ENCODE measurements at places on chromosomes 4 and X.

DNA sequence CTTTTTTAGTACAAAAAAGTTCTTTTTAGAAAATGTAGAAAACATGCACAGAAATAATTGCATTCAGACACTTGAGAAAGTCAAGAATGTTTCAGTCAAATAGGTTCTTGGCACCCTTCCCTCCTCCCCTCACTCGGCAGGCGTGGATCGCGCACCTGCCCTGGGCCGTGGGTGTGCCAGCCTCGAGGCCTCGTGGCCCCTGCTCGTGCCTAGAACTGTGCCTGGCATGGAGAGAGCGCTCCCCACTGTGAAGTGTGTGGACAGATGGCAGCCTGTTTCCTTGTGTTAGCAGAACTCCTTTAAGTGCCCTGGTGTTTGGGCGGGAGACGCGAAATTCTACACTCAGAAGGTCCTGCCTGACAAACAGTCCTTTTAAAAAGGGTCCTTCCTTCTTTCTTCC lies 14.7 kb downstream of the RGS12 start:
- no peak for DNase-seq

DNA sequence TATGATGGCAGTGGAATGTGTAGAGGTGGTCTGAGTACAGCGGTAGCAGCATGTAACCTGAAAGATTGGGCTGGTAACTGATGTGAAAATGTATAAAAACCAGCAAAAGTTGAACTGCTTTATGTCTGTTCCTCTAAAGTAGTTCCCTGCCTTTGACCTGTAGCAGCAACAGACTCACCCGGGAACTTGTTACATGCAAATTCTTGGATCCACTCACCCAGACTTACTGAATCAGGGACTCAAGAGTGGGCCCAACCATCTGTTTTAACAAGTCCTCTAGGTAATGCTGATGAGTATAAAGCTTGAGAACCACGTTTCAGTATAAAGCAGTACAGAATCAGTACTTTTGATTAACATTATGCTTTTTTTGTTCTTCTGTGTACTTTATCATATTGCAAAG lies 84.7 kb downstream of the RAP1GDS1 start:
- no peak for DNase-seq

DNA sequence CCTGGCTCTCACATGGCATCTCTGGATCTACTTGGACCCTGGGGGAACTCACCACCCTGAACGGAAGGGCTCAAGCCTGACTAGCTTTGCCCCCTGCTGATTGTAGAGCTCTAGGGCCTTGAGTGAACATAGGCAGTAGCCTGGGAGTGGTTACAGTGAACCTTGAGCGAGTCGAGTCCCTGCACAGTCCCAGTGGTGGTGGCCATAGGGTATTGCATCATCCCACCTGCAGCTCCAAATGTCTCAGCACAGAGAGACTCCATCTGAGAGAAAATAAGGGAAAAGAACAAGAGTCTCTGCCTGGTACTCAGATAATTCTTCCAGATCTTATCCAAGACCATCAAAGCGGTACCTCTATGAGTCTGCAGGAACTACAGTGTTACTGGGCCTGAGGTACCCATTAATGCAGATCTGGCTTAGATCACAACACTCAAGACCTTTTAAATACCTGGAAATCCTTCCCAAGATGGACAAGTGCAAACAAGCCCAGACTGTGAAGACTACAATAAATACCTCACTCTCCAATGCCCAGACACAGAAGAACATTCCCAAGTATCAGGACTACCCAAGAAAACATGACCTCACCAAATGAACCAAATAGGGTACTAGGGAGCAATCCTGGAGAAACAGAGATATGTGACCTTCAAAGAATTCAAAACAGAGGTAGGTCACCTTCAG lies 167.5 kb upstream of the TET2 start:
- no peak for DNase-seq

- DNase-seq = no peak
These were observed 29.9 kb downstream of the CPEB2 start for GRCh38 chr4:15031993-15032675.

DNA sequence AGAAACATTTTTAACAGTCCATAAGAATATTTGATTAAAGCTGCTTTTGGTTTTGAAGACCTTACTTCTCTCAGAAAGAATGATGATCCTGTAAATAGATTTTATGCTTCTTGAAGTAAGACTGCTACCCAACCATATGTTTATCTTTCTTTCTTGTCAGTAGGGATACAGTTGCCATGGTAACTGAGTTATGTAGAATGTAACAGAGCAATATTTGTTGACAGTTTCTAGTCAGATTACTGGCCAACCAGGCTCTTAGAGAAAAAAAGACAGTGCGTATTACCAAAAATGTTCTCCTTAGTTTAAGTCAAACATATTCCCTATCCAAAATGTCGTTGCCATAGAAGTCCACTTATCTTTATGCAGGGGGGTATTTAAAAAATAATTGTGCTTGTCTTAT lies 456.8 kb downstream of the PRR32 start:
- no peak for DNase-seq

- DNase-seq = peak; percentile 19
These were observed 841 bp downstream of the ACOT9 start for GRCh38 chrX:23742174-23742696.

- no peak for DNase-seq
These were observed 18.1 kb downstream of the SH3TC1 start for GRCh38 chr4:8217246-8217511.

DNA sequence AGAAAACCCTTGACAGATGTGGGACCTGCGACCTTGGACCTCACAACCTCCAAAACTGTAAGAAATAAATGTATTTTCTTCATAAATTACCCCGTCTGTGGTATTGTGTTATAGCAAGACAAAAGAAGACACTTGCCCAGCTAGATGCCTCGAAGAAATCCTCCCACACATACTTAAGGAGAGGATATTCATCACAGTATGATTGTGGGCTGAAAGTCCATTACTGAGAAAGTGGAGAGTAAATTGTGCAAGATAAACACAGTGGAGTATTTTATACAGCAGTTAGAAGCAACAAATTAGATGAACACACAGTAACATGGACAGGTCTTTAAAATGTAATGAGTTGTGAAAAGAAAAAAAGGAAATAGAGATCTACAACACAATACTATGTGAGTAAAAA lies 25.8 kb upstream of the PLA2G12A start:
- DNase-seq = no peak

DNA sequence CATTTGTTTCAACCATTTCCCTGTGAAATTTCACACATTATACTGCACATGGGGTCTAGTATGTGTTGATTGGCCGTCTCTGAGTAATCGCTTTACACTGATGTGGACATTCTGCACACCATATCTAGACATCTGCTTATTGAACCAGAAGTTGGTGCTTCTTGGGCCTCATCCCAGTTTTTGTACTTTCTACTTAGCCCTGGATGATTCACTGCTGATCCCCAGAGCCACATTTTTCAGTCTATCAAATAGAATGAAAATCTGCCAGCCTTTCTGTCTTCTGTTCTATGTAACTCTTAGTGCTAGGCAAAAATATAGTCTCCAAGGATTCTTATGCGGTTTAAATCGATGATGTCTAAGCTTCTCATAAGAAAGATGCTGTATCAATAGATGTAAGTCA lies 40.5 kb upstream of the RELL1 start:
- no peak for DNase-seq

DNA sequence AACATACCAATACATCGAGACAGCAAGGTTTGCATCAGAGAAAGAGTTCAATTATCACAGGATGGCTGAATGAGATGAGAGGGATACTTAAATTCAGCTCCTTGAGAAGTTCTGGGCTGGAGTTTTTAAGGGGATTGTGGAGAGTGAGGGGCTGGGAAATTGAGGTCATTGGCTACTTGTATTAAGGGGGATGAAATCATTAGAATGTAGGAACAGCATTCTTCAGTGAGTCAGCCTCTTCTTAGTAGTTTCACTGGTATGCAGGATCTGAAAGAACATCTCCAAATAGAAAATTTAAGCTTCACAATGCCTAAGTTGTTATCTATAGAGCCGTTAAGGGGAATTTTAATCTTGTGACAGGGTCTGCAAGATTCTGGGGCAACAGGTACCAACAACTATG lies 211.6 kb upstream of the TAPT1 start:
- no peak for DNase-seq

DNA sequence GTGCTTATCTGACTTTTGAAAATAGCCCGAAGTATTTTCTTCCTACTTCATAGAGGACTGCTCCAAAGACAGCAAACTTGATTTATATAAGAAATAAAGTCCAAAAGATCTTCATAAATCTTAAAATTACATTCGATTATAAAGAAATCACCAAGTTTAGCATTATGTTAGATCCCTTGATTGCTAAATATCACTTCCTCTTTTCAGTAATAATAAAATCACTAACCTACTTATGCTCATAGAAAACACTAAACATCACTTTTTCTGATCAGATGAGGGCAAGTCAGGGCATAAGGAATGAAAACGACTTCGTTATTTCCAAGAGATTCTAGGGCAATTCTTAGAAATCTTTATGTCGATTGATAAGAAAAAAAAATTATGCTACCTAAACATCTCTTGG lies 32.0 kb downstream of the DYNLT3 start:
- DNase-seq = no peak

GRCh38 chr4:87965501-87965975 lies 10.0 kb upstream of the SPP1 start:
- DNase-seq = no peak

DNA sequence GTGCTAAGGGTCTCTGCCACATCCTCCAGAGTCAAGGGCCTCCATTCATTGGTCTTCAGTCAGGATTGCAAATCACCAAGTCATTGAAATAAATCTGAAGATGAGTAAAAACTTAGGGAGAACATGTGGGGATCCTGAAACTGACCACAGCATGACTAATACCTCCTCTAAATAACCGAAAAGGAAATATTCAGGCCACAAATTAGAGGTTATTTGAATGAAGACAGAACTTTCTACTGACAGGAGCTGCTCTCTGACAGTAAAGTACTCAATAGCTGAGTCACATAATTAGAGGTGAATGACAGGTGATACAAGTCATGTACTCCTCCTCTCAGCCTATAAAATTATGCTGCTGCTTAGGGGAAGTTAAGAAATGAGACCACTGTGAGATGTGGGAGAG lies 240.2 kb upstream of the F9 start:
- DNase-seq = no peak

DNA sequence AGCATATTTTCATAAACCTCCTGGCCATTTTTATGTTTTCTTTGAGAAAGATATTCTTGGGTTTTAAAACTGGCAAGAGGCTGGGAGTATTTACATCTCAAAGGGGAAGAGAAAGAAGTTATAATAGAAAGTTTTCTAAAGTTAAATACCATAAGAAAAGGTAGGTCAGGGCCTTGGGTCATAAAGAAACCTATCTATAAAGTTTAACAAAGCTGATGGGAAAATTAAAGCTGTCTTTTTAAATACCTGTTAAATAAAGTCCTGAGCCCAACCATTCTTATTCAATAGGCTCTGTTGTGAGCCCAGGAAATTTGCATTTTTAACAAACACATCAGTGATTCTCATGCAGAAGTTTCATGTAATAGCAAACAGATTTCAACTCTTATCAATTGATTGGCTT lies 451.8 kb upstream of the INTU start:
- DNase-seq = no peak

GRCh38 chrX:53284684-53285447 lies 3.5 kb upstream of the IQSEC2 start:
- peak; percentile 43 for DNase-seq

DNA sequence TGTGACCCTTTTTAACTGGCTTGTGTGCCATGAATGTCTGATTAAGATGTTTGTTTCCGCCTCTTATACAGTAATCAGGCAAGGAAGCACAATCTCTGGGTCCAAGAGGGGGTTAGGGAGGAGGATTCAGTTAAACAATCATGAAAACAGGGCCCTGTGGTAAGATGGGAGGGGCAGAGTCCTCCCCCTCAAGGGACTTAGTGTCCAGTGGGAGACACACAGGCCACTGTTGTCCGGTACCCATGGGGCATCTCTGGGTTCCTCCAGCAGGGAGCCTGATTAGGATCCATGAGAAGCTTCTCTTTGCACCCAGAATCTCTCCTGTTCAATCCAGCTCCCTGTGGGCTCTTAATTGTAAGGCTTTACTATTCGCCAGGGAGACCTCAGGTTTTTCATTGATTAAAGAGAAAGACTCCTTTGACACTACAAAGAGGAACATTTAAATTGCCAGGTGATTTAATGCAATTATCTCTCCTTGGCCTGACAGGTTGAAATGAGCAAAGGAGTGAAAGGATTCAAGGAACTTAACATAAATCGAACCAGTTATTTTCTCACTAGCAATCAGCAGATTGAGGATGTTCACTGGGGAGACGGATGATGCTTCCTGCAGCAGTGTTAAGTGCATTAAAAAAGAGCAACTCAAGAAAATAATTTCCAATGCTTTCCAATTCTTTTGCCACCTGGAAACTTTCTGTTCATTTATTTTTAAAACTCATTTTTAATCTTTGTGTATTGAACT lies 225.4 kb downstream of the PTTG2 start:
- DNase-seq = no peak

- no peak for DNase-seq
These were observed 18.5 kb downstream of the AMELX start for GRCh38 chrX:11311706-11312105.

- DNase-seq = no peak
These were observed 106.4 kb upstream of the FAM241A start for GRCh38 chr4:112038861-112039260.

DNA sequence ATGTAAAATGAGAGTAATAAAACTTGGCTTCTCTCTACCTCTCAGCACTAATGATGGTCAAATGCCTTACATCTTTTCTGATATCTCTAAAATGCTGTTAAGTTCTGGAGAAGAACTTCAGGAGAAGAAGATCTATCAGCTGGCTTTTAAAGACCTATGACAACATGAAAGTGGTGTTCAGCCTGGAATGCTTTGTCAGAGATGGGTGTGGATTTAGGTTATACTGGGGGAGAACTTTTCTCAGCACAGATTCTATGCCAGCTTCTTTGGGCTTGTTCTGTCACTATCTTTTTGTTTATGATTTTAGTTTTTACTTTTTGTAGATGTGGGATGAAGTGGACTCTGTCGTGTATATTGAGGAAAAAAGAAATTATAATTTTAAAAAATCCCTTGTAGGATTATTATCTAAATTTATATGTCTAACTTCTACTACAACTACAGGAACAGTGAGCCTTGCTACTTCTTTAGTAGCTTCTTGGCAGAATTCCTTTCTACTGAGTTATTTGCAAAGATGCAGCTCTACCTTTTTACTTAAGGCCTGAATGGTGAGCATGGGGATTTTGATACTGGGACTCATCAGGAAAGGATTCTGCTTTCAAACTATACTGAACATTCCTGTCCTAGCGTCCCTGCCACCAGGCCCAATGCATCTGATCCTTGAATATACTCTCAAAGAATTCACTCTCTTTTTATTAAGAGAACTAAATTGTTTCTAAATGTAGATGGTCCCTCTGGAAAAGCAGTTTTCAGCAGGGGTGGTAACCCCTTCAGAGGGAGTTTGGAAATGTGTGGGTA lies 19.6 kb downstream of the CYP2U1 start:
- no peak for DNase-seq

DNA sequence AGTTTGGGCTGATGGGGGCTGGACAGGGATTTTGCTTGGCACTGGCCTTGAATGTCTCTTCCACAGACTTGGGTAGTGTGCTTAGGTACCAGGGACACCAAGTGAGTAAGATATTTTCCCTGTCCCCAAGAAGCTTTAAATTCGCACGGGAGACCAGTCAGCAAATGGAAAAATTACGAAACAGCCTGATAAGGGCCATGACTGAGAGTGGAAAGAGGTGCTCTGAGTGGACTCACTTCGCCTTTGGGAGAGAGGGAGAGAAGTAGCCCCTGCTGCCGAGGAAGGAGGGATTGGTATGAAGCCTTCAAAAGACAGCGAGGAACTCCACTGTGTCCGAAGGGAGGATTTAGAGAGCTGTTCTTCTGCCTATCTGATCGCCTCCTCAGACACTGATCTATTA lies 2.6 kb downstream of the LSM6 start:
- DNase-seq = no peak

Data from HuH-7.5 (cell line).